ENCODE measurements at places on chromosomes 16 and 17.

DNA sequence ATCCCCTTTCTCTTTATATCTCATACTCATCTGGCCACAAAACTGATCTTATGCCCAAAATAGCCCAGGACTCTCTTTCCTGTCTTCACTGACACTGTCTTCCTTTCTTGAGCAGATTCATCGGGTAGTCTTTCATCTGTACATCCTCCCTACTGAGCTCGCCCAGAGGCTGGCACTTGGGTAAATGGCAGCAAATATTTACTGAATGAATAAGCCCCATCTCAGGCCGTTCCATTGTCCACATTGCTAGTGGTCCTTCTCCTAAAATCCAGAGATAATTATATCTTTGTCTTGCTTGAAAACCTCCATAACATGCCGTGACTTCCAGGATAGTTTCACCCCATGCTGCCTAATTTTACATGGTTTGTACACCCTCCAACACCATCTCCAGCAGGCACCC is 158.1 kb upstream of the SDK2 start:
- peak; percentile 15 for DNase-seq

DNA sequence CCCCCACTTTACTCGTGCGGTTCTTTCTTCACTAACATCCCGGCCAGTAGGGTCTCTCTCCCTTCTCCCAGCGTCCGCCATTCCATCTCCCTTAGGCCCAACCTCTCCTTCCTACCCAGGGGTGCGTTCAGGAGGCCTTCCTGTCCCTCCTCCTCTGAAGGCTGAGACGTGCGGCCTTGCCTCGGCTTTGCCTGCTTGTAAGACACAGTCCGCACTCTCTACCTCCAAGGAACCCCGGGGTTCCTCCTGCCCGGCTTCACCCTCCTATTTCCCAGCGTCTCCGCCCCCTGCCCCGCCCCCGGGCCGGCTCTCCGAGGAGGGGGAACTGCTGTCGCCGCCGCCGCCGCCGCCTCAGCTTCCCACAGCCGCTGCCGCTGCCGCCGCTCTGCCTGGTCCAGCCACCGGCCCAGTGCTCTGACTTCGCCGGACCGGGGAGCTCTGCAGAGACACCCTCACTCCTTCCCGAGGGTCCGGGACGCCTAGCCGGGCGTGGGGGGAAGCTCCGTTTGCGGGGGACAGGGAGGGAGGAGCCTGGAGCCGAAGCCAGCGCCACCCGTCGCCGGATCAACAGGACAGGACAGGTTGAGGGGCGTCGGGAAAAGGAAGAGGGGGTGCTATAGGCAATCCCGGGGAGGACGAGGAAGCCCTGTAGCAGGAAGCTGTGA is 1.2 kb upstream of the FGF11 start:
- no peak for DNase-seq

DNA sequence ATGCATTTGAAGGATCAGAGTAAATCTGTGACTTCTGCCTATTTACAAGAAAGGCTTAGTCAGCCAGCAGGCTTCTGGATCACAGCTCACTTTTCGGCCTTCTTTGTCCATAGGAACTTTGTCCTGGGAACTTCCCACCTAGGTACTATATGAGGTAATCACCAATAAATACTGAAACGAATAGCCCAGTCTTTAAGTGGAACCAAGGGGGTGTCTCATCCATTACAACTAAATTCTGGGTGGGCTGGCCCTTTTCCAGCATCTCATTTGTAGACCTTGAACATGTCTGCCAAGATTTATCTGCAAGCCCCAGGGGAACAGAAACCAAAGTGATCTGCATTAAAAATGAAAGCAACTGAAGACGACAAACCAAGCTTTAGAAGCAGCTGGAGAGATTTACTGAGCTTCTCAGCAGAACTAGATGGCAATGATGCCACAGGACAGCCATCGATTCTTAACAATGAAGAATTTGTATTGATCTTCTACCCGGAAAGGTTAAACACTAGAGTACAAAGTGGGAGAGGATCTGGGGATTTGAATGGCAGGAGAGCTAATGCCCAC is 55.5 kb downstream of the SNX11 start:
- no peak for DNase-seq

DNA sequence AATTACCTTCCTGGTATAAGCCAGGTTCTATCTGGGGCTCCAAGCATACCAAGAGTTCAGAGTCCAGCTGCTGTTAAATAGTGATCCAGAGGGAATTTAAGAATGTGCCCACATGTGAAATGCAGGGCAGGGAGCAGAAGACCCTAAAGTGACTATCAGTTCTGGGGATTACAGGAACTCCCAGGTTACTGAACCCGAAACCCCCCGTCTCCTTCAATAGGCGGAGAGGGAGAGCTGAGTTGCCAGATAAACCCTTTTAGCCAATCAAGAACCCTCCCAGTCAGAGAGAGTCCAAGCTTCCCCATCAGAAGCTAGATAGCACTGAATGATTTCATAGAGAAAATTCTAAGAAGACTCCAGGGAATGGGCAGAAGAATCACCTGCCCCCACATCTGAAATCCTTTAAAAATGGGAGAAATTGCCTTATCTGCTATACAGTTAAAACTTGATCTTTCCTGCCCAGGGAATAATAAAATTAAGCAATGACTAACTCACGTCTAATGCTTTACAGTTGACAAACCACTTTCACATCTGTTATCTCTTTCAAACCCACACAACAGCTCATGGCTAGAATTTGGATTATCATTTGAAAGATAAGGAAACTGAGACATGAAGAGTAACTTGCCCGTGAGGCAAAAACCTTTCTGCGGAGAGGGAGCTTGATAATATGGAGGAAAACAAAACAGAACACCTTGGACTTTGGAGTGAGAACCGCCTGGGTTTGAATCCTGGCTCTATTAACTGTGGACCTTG is 10.2 kb downstream of the NOG start:
- DNase-seq: peak; percentile 10

DNA sequence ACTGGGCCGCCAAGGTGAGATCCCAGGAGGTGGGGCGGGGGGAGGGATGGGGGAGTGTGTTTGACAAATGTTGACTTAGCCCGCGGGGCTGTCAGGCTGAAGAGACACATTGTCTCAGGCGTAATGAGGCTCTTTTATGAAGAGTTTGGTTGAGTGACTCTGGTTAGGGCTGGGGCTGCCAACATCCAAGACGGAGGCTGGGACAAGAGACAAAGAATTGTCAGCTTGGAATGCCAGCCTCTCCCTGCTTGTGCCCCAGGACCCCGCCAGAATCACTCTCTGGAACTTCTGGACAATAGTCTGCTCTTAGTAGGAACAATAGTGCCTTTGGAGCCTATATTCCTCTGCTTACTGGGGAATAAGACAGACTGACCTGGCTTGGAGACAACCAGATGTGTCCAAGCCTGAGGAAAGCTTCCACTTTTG is 24.0 kb downstream of the PCTP start:
- no peak for DNase-seq

DNA sequence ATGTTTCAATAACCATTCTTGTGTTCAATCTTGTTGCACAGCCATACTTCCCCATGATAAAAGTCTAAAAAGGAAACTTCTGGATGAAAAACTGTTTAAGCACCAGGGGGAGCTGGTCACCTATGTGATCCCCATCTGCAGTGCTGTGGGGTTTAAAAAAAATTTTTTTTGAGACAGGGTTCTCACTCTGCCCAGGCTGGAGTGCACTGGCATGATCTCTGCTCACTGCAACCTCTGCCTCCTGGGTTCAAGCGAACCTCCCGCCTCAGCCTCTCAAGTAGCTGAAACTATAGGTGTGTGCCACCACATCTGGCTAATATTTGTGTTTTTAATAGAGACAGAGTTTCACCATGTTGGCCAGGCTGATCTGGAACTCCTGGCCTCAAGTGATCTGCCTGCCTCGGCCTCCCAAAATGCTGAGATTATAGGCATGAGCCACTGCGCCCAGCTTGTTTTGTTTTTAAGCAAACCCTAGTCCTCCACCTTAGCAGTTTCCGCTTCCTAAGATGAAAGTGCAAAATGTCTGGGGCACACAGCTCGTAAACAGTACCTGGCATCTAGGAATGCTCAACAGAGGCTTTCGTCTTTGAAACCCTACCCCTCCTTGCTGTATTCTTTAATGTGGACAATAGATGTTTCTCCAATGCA is 25.4 kb downstream of the DNAJA2 start:
- DNase-seq: peak; percentile 46

DNA sequence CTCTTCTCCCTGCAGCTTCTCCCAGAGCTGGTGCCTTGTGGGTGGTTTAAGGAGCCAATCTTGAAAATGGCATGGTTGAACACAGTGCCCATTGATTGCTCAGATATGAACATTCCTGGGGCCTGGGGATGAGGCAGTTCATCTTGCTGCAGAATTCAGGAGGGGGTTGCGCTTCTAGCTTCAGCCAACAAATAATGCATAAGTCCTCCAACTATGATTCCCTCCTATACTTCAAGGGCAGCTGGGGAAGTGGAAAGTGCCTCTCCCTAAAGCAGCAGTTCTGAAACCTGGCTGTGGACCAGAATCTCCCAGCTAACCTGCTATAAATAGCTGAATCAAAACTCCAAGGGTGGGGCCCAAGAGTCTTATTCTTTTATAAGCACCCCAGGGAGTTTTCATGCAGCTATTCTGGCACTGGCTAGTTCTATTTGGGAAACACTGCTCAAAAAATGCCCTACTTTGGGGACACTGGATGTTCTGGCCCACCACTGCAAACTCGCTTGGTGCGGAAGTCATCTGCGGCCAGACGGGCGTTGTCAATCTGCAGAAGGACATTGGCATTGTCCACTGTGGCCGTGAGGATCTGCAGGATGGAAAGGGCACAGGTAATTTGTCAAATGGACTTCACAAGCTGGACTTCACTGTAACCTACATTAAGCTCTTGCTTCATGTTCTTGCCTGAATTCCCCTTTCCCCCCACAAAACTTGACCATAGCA is 130.3 kb downstream of the CCDC144A start:
- peak; percentile 61 for DNase-seq

DNA sequence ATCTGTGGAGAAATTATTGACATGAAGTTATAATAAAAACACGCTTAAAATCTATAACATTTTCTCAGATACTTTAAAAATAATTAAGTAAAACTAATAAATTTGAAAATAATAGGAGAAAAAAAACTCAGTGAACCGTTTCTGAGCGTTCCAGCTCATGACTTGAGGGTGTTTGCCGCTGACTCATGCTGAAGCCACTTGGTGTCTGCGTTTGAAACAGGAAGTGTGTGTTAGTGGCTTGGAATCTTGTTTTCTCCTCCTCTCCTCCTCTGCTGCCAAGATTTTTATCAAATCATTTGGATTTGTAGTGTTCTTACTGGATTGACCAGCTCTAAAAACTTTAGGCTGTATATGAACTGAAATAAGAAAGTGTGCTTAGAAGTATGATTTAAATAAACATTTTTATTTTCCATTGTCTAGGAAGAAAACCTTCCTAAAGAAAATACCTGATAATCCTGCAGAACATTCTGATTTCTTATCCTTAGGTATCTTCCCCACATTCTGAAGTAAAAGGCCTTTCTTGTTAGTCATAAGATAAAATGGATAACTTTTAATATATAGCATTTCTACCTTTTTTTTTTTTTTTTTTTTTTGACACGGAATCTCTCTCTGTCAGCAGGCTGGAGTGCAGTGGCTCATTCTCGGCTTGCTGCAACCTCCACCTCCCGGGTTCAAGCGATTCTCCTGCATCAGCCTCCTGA is 30.8 kb downstream of the USP10 start:
- peak; percentile 96 for DNase-seq

GRCh38 chr16:1968146-1968953 is 1.7 kb downstream of the RNF151 start:
- no peak for DNase-seq

- DNase-seq: no peak
Measured at GRCh38 chr17:34308371-34308770, 10.9 kb upstream of the CCL8 start.

- DNase-seq: no peak
Measured at GRCh38 chr17:19629449-19629848, 19.1 kb upstream of the ALDH3A2 start.

DNA sequence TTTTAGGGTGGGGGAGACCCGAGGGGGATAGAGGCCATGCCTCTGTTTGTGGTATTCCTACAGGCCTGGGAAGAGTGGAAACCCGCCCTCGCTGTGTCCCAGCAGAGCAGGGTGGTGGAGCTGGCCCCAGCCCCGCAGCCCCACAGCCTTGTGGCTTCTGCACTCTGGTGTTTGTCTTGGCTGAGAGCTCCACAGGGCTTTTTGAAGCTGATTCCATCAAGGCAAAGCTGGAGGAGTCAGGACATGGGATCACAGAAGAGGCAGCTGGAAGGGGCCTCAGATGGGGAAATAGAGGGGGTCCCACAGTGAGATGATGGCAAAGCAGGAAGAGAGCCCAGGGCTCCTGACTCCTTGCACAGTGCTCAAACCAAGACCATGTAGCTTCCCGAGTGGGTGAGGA is 5.0 kb upstream of the WFIKKN2 start:
- DNase-seq: no peak

DNA sequence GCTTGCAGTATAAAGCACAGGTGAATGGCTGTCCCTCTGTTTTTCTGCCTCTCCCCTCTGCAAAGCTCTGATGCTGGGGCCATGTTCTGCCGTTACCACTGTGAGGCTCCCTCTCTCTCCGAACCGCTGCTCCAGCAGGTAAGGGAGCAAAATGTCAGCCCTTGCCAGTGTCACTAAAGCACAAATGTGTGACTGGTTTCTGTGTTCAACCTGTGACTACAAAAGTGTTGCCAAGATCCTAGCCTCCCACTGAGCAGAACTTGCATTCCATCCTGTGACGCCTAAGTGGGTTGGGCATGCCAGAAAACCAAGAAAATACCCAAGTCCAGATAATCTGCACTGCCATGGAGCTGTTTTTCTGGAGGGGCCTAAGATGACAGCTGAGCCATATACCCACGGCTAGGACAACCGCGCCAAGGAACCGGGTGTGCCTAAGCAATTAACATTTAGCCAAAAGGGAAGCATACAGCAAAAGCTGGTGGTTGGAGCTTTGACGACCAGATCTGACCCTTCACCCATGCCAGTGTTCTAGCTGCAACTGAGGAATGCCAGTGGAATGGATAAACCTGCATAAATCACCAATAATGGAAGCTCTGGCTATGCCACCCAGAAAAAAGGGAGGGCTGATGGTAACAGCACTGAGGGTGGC is 35.0 kb downstream of the PSME3IP1 start:
- peak; percentile 55 for DNase-seq

DNA sequence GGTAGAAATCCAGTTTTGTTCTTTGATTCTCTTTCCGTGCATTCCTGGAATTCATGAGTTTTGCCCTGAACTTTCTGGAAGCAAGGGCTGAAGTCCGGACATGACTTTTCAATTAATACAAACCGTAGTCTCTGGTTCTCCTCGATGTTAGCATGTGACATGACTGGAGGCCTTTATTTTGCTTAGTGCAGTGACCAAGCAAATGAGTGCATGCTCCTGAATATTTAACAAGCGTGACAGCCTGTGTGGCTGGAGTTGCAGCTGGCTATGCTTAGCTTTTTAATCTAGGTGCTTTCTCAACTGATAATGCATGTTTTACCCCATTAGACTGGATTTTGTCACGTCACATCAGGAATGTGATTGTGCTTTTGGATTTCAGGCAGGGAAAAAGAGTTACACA is 302.1 kb downstream of the MAP2K6 start:
- no peak for DNase-seq

- no peak for DNase-seq
Measured at GRCh38 chr16:47657977-47658376, 196.8 kb downstream of the PHKB start.

- no peak for DNase-seq
Measured at GRCh38 chr16:27330542-27330941, 16.8 kb downstream of the IL4R start.
